ENCODE measurements at places on chromosomes 11 and 22.

- no peak for DNase-seq
These were observed 29.1 kb downstream of the BRD1 start for GRCh38 chr22:49798486-49799151.

- DNase-seq, result no peak
These were observed 290.1 kb upstream of the MPPED2 start for GRCh38 chr11:30876228-30876627.

DNA sequence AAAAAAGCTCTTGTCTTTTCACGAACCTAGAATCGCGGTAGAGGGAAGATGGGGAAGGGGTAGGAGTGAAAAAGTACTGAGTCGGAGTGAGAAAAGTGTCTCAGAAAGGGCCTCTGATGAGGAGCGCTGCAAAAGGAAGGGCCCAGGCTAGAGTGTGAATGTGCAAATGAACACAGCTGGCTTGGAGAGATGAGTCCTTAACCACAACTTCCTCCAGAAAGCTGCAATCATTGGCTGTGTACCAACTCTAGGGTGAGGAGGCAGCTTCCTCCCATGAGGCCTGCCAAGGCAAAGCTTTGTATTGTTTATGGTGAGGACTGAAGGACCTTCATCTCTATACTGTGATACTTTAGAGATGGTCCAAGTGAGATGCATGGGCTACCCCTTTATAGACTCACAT lies 566.9 kb upstream of the ANO5 start:
- DNase-seq, result no peak

DNA sequence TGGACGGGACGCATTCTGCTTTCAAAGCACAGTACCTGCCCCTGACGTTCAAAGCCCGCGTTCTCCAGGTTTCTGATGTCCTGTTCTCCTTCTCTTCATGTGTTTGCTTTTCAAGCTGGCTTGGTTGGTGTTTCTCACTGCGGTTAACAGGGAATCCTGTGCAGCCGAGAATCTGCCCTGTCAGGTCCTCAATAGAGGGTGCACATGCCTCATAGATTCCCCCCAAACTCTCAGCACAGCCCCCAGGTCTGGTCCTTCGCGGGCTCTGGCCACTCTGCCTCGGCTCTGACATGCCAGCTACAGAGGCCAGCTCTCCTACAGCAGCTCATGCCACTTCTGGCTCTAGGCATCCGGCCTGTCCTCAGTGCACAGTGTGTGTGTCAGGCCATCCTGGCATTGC lies 1343.8 kb downstream of the TBC1D22A start:
- no peak for DNase-seq

- DNase-seq, result no peak
These were observed 232.4 kb downstream of the MIAT start for GRCh38 chr22:26889802-26890201.
